Fibroblast of mammary gland (primary cell): ENCODE measurements at places on chromosomes 4 and X.
A peak's percentile ranks its signal among the peaks of the same experiment; 100 is the strongest.

DNA sequence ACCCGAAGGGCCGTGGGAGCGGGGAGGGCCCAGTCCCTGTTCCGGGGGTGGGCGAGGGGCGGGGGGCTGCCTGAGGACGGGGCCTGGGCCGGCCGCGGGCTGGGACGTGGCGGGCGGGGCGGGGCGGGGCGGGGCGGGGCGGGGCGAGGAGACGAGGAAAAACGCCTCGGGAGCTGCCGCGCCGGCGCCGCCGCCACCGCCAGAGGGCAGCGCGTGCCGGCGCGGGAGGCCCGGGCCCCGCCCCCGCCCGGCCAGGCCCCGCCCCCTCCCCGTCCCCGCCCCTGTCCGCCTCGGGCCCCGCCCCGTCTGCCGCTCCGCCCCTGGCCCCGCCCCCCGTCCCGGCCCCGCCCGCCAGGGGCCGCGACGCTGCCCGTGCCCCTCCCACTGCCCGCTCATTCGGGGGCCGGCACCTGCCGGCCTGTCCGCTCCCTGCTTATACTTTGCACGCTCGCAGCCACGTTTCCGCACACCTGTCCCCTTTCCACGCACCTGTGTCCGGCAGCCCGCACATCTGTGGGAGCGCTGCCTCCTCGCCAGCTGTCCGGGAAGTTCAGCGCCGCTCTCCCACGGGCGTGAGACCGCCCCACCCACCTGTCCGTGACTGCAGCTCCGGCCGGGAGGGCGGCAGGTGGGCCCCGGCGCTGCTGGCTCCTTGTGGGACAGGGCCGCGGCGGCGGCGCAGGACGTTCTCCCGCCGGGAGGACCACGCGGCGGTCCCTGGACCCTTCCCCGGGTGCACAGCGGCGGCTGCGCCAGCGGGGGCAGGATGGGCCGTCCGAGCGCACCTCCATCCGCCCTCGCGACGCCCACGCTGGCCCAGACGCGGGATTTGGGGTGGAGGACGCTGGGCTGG is 1.7 kb upstream of the FGFRL1 start:
- peak; percentile 33 for DNase-seq

DNA sequence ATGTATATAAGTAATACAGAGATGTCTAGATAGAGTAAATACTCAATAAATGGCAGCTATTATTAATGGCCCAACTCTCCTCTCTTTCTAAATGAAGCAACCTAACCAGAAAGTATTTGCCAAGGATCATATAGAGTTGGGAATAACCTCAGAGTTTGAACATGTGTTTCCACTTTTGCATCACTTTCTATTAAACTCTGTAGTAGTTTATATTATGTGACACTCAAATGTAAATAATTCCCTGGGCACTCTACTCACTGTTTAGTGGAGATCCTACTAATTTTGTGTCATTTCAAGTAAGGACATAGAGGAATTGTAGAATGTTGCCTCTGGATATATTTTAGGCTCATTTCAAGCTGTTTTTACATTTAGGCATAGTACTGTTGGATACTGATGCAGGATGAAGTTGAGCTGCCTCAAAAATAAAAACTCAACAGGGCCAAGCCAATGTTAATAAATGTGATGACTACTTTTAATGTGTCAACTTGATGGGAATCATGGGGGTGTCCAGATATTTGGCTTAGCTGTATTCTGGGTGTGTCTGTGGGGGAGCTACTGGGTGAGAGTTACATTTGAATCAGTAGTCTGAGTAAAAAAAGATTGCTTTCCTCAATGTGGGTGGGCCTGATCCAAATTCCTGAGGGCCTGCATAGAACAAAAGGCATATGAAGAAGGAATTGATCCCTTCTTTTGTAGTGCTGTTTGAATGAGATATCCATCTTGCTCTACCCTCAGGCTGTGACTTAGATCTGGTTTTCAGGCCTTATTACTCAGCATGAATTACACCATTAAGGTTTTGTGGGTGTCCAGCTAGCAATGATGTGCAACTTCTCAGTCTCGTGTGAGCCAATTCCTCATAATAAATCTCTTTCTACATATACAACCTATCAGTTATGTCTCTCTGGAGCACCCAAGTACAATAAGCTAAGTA is 1368.2 kb downstream of the STIM2 start:
- peak; percentile 86 for DNase-seq

GRCh38 chr4:3322059-3322550 is 29.3 kb downstream of the RGS12 start:
- peak; percentile 41 for DNase-seq

DNA sequence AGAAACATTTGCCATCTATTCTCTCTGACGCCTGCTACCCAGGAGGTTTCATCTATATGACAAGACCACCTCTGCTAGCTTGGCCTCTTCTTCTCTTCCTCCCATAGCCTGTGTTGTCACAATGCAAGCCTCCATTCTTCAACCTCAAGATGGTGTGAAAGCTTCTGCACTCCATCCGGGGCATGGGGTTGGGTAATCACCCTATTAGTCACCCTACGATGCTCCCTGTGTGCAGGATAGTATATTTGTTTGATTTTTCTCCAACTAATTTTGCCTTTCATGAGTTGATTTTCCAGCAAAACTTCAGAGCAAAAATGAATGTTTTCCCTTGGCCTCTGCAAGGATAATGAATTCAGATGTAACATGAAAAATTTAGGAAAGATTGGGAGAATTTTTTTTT is 128.0 kb upstream of the STS start:
- DNase-seq: peak; percentile 10

GRCh38 chr4:73705721-73706120 is 34.6 kb upstream of the CXCL8 start:
- no peak for DNase-seq

DNA sequence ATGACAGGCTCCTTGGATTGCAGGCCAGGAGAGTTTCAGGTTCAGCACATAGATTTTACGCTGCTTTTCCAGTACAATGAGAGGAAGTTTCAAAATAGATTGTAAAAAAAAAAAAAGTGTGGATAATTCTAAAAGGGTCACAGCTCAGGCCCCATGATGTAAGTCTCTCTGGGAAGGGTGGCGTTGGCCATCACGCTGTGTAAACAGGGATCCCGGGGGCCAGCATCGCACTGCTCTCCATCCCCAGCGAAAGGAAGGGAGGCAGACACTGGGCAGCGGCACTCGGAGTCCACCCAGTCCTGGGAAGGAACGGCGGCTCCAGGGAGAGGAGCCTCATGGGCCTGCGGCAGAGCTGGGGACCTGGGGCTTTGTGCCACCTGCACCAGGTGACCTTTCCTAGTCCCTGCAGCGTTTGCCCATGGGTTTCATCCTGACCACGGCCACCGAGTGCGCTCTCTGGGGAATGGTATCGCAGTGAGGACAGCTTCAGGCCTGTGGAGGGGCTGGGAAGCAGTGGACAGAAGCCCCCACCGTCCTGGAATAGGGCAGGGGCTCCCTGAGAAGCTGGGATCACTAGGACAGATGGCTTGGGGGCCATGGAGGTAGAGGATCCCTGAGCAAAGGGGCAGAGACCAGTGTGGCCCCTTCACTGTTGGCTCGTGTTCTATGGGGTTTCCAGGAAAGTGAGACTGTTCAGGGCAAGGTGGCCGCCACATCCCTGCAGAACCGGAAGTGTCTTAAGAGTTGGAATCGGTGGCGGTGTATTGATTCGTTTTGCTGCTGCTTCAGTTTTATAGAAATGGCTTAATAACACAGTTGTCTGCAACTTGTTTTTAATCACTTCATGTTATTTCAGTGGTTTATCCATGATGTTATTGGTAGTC is 38.9 kb downstream of the RGS12 start:
- DNase-seq: no peak

GRCh38 chr4:89839558-89839957 is 2.6 kb upstream of the SNCA start:
- no peak for DNase-seq

- no peak for DNase-seq
Observed at GRCh38 chrX:41445781-41446358, 1.3 kb upstream of the NYX start.

DNA sequence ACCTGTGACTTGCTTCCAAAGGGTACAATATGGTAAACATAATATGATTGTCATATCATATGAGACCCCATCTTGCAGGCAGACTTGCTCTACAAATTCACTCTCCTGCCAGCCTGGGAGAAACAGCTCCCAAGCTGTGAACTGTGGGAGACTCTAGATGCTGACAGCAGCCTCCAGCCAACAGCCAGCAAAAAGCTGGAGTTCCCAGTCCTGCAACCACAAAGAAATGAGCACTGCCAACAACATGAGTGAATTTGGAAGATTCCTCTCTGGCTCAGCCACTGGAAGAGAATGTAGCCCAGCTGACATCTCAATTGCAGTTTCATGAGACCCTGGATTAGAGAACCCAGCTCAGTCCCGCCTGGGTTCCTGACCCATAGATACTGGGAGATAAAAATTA is 145.4 kb downstream of the QDPR start:
- DNase-seq: peak; percentile 30

DNA sequence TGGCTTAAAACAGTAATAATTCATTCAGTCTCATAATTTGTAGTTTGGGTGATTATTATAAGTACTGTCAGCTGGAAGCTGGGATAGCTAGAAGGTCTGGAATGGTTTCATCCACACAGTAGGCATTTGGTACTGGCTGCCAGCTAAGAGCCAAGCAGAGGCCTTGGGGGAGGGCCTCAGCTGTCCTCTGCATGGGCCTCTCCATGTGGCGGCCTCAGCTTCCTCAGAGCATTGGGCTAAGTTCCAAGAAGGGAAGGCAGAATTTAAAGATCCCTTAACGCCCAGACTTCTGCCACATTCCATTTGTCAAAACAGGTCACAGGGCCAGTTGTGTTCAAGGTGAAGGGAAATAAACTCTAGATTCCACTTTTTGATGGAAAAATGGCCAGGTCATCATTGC is 93.3 kb downstream of the NEUROG2 start:
- DNase-seq: no peak

DNA sequence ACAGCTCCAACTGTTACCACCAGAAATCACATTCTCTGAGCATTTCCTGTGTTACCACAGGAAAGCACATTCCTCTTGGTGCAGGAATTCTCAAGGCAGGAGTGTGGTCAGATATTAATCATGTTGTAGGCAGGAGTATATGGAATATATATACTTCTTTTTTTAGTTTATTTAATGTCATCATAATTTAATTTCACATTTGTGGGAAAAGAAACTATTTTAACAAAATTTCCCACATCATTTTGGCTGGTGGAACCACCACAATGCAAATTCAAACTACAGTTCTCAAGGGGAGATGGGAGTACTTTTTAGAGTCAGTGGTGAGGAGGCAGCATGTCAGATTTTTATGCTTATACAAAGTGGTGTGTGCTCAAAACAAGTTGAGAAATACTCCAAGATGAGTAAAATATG is 139.0 kb downstream of the ATP10D start:
- DNase-seq: no peak
